ENCODE measurements at places on chromosomes 7 and 10. TPM values are rescaled to one million over a fixed set of nuclear protein-coding genes. Genes with fewer than 3 reads are reported as not detected.

GRCh38 chr7:80781561-80781979 lies 137.3 kb downstream of the SEMA3C start:
- no peaks in the 10 kb centered on the region for H3K36me3 ChIP-seq
- peaks cover 16% of the 10 kb centered on the region for H3K4me1 ChIP-seq
- no peak overlapping the region for H3K27ac ChIP-seq
- no peaks in the 10 kb centered on the region for H3K27me3 ChIP-seq

DNA sequence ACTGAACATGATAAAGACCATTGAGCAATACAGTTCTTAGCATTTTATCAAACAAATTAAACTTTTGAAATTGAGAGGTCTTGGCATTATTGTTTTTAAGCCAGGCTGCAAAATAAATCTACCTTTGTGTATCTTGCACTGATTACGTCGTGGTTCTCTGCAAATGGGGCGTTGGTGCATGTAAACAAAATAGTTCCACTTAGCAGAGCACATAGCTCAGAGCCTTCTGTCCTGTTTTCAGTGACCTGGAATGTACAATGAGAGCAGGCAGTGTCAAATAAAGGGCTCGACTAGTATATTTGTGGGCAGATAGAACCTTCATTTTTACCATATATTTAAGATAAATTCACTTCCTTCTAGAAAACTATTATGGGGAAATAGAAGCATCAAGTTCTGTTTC lies 333.9 kb upstream of the SMIM30 start:
- H3K4me1 ChIP-seq: no peaks in the 10 kb centered on the region
- no peaks in the 10 kb centered on the region for H3K36me3 ChIP-seq
- DNase-seq: no peak
- H3K27ac ChIP-seq: no peak overlapping the region
- H3K4me3 ChIP-seq: no peak overlapping the region
- no peaks in the 10 kb centered on the region for H3K27me3 ChIP-seq

- H3K4me1 ChIP-seq: peaks cover 61% of the 10 kb centered on the region
- H3K4me3 ChIP-seq: peak overlapping the region; percentile 20
- H3K27me3 ChIP-seq: peaks cover 6% of the 10 kb centered on the region
Measured at GRCh38 chr7:143369678-143370651, 7.5 kb upstream of the FAM131B start.

GRCh38 chr10:94133239-94133638 lies 139.5 kb downstream of the PLCE1 start:
- H3K4me1 ChIP-seq: no peaks in the 10 kb centered on the region
- H3K36me3 ChIP-seq: no peaks in the 10 kb centered on the region
- DNase-seq: no peak
- H3K4me3 ChIP-seq: no peak overlapping the region
- H3K27ac ChIP-seq: no peak overlapping the region

DNA sequence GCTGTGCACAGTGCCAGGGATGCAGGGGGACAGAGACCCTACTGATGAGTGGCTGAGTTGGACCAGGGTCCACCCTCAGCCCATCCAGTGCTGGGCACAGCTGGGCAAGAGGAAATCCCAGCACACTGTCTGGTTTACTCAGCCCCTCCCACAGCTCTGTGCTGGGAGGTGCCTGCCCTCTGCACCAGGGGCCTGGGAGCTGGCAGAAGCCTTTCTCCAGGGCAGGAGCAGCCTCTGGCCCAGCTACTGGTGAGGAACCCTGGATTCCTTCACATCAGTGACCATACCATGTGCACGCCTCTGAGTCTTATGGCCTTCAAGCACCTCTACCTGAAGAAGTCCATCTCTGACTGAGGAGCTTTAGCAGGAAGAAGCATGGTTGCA lies 25.9 kb upstream of the C10orf71 start:
- no peak overlapping the region for H3K27ac ChIP-seq
- no peaks in the 10 kb centered on the region for H3K36me3 ChIP-seq
- H3K4me1 ChIP-seq: no peaks in the 10 kb centered on the region
- no peaks in the 10 kb centered on the region for H3K27me3 ChIP-seq

DNA sequence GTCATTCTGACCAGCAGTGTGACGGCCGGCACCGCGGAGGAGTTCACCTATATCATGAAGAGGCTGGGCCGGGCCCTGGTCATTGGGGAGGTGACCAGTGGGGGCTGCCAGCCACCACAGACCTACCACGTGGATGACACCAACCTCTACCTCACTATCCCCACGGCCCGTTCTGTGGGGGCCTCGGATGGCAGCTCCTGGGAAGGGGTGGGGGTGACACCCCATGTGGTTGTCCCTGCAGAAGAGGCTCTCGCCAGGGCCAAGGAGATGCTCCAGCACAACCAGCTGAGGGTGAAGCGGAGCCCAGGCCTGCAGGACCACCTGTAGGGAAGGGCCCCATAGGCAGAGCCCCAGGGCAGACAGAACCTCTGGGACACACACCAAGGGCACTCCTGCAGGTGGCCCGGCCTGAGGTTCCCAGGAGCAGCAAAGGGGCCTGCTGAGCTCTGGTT lies 9.0 kb downstream of the RBP3 start:
- H3K4me1 ChIP-seq: peaks cover 7% of the 10 kb centered on the region
- H3K4me3 ChIP-seq: no peak overlapping the region
- H3K36me3 ChIP-seq: no peaks in the 10 kb centered on the region
- H3K27me3 ChIP-seq: no peaks in the 10 kb centered on the region
- DNase-seq: no peak

- H3K27ac ChIP-seq: no peak overlapping the region
- no peaks in the 10 kb centered on the region for H3K36me3 ChIP-seq
- no peak overlapping the region for H3K4me3 ChIP-seq
- DNase-seq: no peak
- H3K4me1 ChIP-seq: no peaks in the 10 kb centered on the region
Measured at GRCh38 chr7:13166801-13167200, 479.4 kb downstream of the ARL4A start.

- no peaks in the 10 kb centered on the region for H3K36me3 ChIP-seq
- no peak overlapping the region for H3K27ac ChIP-seq
- H3K27me3 ChIP-seq: peaks cover 99% of the 10 kb centered on the region
- peak overlapping the region; percentile 62 for H3K4me3 ChIP-seq
- DNase-seq: no peak
Measured at GRCh38 chr7:127536394-127536691, 49.1 kb downstream of the GCC1 start.

DNA sequence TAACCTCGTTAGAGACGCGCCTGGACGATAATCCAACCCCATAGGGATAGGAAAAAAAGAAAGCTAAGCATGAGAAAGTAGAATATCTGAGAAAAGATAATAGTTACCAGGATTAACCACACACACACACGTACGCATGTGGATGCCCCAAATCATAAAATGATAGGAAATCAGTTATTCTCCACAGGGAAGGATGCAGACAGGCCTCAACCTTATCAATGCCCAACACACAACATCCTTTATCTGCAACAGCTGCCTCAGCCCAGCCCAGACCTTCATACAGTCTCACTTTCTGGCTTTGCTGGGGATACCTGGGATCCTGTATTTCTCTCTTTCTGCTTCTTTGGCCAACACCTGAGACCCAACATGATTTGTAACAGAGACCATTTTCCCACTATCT lies 123.0 kb downstream of the NOC3L start:
- no peak overlapping the region for H3K27ac ChIP-seq
- H3K4me3 ChIP-seq: no peak overlapping the region
- no peaks in the 10 kb centered on the region for H3K36me3 ChIP-seq
- H3K27me3 ChIP-seq: no peaks in the 10 kb centered on the region
- H3K4me1 ChIP-seq: no peaks in the 10 kb centered on the region

- no peaks in the 10 kb centered on the region for H3K27me3 ChIP-seq
- peaks cover 11% of the 10 kb centered on the region for H3K4me1 ChIP-seq
- peaks cover 5% of the 10 kb centered on the region for H3K36me3 ChIP-seq
- no peak overlapping the region for H3K27ac ChIP-seq
Measured at GRCh38 chr7:46774515-46774914, 807.4 kb downstream of the TNS3 start.

JAKMIP3 gene
- total RNA-seq: 1.7 TPM

GNAT3 gene
- total RNA-seq: not detected

KAZALD1 gene
- 10.2 TPM for total RNA-seq

DRGX gene
- total RNA-seq: not detected

CNOT4 gene
- 19.2 TPM for total RNA-seq

SHH gene
- total RNA-seq: 0.37 TPM
